ENCODE measurements at places on chromosomes 4 and X. TPM values are rescaled to one million over a fixed set of nuclear protein-coding genes. Genes with fewer than 3 reads are reported as not detected.

TMEM31 gene
- total RNA-seq = not detected

NUDT10 gene
- 14.6 TPM for total RNA-seq

SRD5A3 gene
- 22.8 TPM for total RNA-seq

CSAG3 gene
- 3.3 TPM for total RNA-seq

HTRA3 gene
- 6.7 TPM for total RNA-seq

AKAP14 gene
- total RNA-seq = not detected

TLR6 gene
- total RNA-seq = 9.9 TPM

TRIM75 gene
- not detected for total RNA-seq

CT45A1 gene
- total RNA-seq = not detected

SERTM2 gene
- total RNA-seq = 0.74 TPM

ARX gene
- total RNA-seq = not detected

ADH1B gene
- not detected for total RNA-seq

GAGE1 gene
- not detected for total RNA-seq

MAGEB1 gene
- total RNA-seq = not detected

RIPPLY1 gene
- not detected for total RNA-seq

UGT2A1 gene
- total RNA-seq = not detected

CDS1 gene
- 3.7 TPM for total RNA-seq

FGA gene
- not detected for total RNA-seq

ZNF280C gene
- 5.8 TPM for total RNA-seq

SERPINA7 gene
- total RNA-seq = not detected

ZNF732 gene
- 0.10 TPM for total RNA-seq

SAGE1 gene
- total RNA-seq = not detected

HEPH gene
- total RNA-seq = 0.85 TPM

EPGN gene
- 1.7 TPM for total RNA-seq

PABPC5 gene
- 7.6 TPM for total RNA-seq

MFAP3L gene
- total RNA-seq = 4.3 TPM

NWD2 gene
- not detected for total RNA-seq

HTR2C gene
- total RNA-seq = not detected

CSN3 gene
- not detected for total RNA-seq

RPA4 gene
- total RNA-seq = not detected

SPATA18 gene
- total RNA-seq = not detected

All from H4 (cell line).